ENCODE measurements at places on chromosomes 3 and 15.

- DNase-seq: no peak
Observed at GRCh38 chr3:126765187-126766069, 61.4 kb downstream of the CHCHD6 start.

- DNase-seq: peak; percentile 63
Observed at GRCh38 chr15:27804569-27805260, 294.4 kb downstream of the OCA2 start.

GRCh38 chr3:171058058-171058457, 31.5 kb upstream of the SLC2A2 start:
- no peak for DNase-seq

GRCh38 chr3:144407335-144407734, 435.7 kb downstream of the DIPK2A start:
- no peak for DNase-seq

DNA sequence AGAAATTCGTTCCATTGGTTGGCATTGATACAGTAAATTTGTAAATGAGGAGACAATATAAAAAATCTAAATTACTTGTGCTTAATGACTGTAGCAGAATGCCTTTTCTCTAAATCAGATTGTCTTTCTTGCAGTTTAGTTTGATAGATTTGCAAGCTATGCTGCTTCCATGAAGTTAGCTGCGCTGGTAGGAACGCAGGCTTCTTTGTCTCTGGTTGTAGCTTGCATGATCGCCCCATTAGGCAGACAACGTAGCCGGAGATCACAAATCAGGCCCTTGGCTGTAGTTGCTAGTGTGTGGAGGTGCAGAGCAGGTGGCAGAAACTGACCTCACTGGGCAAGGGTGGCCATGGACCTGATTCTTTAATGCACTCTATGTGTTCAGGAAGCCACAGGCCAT, 6.1 kb downstream of the ZIC1 start:
- peak; percentile 46 for DNase-seq

- no peak for DNase-seq
Observed at GRCh38 chr15:70199124-70199482, 101.4 kb upstream of the TLE3 start.

DNA sequence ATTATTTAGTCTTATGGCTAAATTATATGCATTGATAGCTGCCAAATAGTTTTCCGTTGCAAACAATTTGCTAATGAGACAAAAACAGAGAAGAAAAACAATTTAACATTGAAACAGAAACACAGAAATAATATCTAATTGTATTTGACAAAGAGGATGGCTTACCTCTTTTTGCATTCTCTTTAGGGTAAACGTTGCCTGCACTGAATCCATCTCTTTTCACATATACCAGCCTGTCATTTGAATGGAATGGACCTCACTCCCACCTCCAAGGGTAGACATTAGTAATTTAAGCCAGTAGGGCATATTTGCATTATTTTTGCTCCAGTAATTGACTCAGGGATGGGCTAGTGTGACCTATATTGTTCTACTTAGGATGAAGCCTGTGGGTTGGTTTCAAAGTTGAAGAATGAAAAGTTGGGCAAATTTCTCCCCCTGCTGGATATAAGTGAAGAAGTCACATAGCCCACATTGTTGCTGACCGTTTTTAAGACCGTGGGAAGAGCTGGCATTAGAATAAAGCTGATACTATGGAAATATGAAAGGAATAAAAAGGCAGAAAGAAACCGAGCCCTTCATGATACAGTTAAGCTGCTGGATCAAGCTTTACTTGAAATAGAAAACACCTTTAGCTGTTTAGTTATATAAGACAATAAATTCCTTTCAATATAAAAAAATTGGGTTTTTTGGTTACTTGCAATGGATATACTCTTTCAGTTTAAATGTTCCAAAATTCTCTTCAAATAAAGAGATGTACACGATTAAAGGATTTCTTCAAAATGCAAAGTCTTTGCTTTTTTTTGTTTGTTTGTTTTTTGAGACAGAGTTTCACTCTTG, 26.9 kb downstream of the PIERCE2 start:
- peak; percentile 28 for DNase-seq
